ENCODE measurements at places on chromosomes 16 and 17.

GRCh38 chr16:79050063-79050462 is 550.5 kb downstream of the MAF start:
- DNase-seq: no peak

DNA sequence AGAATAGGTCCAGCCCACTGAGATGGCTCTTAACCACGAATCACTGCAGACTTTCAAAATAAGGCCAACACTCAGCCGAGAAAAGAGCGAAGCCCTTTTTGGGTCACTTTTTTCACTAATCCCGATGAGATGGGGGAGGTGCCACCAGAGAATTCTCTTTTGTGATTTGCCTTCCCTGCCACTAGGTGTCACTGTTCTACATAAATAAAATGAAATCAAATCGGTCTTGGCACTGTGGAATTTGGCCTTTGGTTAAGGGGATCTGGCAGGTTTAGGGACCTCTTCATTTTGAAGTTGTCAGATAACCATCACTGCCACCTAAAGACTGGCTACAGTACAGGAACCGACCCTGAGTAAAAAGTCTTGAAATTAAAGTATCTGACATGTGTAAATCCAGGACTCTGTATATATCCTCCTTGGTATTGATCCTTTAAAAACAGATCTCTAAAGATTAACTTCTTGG is 147.0 kb downstream of the HS3ST4 start:
- DNase-seq: no peak

DNA sequence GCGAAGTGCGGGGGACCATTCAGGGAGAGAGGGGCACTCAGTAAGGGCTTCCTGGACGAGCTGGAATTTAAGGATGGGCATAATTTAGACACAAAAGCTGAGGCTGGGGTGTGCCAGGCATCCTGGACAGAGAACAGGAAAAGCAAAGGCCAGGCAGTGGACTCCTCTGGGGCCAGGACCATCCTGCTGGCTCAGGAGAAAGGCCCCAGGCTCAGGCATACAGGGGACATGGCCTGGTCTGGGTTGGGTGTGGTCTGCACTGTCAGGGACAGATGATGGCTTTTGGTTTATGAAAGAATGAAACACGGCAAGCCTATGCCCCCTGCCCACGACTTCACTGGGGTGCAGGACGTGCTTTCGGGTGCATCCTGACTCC is 48.9 kb upstream of the DOC2B start:
- no peak for DNase-seq

GRCh38 chr17:61411261-61412142 is 11.9 kb downstream of the TBX2 start:
- DNase-seq: no peak

- no peak for DNase-seq
These were observed 72.7 kb downstream of the GAS7 start for GRCh38 chr17:10125531-10126275.

All from stimulated activated CD4-positive, alpha-beta T cell treated with anti-CD3 and anti-CD28 coated beads, Interleukin-1b, Interleukin-23, amount 100 ng/mL, for 1 hour (primary cell).